Fibroblast of skin of scalp (primary cell): ENCODE measurements at places on chromosomes 3 and 15.
A peak's percentile ranks its signal among the peaks of the same experiment; 100 is the strongest.

DNA sequence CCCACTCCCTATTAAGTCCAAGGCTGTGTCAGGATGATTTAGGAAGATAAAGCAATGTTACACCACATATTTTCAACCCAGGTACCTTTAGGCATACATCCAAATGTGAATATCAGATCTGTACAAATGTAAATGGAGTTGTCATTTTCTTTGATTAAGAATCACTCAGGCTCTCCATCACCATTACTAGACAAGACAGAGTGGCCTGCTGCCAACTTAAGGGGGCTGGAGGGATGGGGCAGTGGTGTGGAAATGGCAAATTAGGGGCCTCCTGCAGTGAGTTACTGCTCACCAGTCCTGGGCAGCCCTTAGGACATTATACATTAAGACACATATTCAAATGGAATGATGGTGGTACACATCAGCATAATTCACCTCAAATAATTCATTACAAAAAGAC is 211.0 kb downstream of the TNIK start:
- DNase-seq: no peak

DNA sequence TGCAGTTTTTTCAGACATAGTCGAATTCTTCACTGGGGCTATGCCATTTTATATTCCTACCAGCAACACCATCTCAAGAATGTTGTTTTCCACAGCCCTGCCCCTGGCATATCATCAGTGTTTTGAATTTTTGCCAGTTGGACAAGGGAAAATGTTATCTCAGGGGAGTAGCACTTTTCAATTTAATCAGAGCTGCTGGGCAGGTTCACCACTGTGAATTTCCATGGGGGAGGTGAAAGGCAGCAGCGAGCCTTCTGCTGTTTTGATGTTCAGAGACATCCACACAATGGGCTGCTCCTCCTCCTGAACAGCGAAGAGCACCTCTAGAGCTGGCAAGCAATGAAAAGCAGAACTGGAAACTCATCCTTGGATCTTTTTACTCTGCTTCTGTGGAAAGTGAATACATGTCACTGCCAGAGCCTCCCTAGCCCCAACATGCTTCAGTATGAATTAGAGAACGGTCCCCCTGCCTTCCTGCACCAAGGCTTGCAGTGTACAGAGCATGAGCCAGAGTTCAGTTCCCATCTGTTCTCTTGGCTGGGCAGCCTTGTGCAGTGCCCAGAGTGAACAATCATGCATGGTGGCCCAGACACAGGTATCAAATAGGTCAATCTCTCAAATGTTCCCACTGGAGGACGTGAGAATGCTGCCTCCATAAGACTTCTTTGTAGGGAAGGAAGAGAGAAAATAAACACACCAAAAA is 56.1 kb upstream of the RAD18 start:
- DNase-seq: no peak

- DNase-seq: peak; percentile 84
Measured at GRCh38 chr3:111954228-111954990, 24.4 kb upstream of the ABHD10 start.

- DNase-seq: no peak
Measured at GRCh38 chr3:4340077-4340410, 36.9 kb downstream of the SETMAR start.

- DNase-seq: peak; percentile 45
Measured at GRCh38 chr3:107994956-107995715, 95.7 kb downstream of the CD47 start.

DNA sequence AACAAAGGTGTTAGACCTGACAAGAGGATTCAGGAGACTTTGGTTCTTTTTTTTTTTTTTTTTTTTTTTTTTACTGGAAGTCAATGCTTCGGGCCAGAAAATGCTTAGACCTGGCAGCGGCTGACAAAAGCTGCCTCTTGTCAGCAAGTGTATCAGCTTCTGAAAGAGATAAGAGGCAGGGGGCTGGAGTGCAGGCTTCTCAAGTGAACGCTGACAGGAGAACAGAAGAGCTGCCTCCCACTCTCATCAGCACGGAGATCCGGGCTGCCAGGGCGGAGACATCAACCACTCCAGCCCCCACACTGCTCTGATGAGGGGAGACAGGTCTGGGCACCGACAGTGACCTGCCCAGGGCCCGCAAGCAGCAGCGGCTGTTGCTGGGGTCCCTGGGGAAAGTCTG is 9.4 kb upstream of the SCN5A start:
- no peak for DNase-seq

- no peak for DNase-seq
Measured at GRCh38 chr3:104669083-104669482, 697.6 kb upstream of the ALCAM start.

DNA sequence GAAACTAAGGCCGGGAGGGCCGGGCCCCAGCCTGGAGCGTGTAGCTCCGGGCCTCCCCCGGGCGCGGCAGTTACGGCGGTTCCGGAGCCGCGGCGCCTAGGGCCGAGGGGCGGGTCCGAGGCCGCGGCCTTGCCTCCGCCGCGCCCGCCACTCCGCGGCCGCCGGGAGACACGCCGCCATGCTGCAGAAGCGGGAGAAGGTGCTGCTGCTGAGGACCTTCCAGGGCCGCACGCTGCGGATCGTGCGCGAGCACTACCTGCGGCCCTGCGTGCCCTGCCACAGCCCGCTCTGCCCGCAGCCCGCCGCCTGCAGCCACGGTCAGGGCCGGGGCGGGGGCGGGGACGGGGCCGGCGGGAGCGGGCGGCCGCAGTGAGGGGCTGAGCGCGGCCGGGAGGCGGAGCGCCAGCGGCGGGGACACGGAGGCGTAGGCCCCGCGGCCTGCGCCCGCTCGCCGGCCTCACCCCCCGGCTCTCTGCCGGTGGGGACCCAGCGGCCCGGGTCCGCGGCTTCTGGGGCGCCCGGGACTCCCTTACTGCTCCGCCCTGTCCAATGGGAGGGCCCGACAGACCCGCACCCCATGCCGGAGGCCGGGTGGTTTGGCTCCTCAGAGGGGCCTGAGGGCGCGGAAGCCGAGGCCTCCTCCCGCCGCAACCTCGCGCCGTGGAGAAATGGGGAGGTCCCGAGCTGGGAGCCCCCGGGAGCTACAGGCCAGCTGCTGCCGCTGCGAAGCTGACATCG is at the start of gene DIS3L:
Gene DIS3L, plus strand, starts transcription at position 150 of the 738 bp plus-strand sequence. Its CDS starts 29 bp downstream, at position 179.
- peak; percentile 50 for DNase-seq

- DNase-seq: no peak
Measured at GRCh38 chr3:156478891-156479290, 76.0 kb downstream of the SSR3 start.

DNA sequence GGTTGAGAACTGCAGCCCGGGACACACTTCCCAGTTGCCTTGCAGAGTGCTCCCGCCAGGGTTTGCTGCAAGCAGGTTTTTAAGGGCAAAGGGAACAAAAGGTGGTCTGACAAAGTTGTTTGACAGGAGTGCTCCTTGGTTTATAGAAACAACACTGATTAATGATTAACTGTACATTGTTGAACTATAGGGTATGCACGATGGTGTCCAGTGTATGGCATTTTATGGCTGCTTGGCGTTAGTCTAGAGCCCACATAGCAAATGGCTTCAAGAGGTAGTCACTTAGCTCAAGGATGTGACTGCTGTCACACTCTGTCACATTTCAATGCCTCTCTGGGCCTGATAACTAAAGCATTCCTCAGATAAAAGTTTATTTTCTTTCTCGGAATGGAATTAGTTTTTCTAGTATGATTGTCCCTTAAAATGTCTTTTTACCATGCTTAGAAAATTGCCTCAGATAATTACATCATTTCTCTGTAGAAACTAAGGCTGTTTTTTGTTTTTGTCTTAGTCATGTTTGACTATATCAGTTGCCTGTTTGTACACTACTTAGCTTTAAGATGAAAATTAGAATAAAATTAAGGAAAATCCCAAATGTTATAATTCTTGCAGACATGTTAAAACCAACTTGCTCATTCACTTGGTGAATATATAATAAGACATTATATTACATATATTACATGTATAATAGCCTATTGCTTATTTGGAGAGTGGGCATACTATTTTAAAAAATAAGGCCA is 61.3 kb upstream of the GATM start:
- DNase-seq: no peak

DNA sequence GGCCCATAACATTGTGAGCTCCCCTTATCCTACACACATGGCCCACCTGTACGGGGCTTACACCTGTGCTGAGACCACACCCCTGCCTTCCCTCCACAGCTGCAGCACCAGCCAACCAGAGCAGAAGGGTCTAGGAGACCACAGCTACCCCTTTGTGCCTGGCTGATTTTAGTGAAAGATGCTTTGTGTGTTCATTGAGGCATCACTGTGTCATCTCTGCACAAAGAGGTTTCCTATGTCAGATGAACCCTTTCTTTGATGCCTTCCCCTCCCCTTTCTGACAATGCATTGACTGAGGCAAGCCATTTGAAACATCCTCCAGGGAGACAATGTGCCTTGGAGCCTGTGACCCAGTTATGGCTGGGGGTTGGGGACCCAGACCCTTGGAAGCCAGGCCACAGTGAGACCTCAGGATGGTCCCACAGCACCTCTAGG is 54.9 kb upstream of the SLC7A14 start:
- DNase-seq: no peak

GRCh38 chr3:21195203-21195602 is 555.8 kb downstream of the ZNF385D start:
- no peak for DNase-seq

- DNase-seq: peak; percentile 56
Measured at GRCh38 chr3:107220538-107220937, 156.7 kb upstream of the CCDC54 start.

DNA sequence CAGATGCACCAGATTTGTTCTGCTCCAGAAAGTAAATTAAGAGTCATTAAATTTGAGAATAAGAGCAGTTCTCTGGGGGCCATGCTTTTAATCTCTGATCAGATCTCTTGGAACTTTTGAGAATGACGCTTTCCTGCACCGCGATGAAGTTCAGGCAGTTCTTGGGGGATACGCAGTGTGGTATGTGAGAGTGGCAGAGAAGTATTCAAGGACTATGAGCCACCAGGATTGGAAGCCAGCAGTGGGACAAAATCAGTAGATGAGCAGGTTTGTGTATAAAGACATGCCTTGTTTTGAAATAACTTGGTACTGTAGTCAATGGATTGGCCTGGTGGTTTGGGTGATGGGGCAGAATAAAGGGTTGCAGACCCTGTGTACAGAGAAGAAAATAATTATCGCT is 483.6 kb downstream of the ERC2 start:
- peak; percentile 29 for DNase-seq

GRCh38 chr15:41307679-41308078 is 24.7 kb downstream of the OIP5 start:
- DNase-seq: no peak

DNA sequence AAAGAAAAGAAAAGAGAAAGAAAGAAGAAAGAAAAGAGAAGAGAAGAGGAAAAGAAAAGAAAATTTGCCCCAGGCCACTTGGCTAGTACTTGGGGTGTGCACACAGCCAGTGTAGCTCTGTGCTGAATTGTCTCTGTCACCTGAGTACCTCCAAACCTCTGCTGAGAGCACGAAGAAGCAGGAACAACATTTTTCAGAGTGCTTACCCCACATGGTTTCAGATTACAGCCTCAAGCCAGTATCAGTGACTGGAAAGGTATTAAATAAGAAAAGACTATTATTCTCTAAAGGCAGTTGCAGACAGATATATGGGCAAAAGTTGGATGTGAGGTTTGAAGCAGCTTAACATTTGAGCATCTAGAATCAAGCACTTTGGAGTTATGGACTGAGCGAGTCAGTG is 113.3 kb upstream of the PHLDB2 start:
- DNase-seq: no peak

- no peak for DNase-seq
Measured at GRCh38 chr3:186852994-186853393, 10.5 kb downstream of the ADIPOQ start.

GRCh38 chr15:74293021-74293810 is 57.1 kb downstream of the CCDC33 start:
- DNase-seq: no peak

GRCh38 chr3:111714305-111714704 is 119.2 kb upstream of the ZBED2 start:
- DNase-seq: peak; percentile 70

GRCh38 chr3:17747890-17748247 is 5.4 kb upstream of the TBC1D5 start:
- no peak for DNase-seq

- DNase-seq: peak; percentile 77
Measured at GRCh38 chr3:126389112-126389793, 5.5 kb upstream of the CFAP100 start.

DNA sequence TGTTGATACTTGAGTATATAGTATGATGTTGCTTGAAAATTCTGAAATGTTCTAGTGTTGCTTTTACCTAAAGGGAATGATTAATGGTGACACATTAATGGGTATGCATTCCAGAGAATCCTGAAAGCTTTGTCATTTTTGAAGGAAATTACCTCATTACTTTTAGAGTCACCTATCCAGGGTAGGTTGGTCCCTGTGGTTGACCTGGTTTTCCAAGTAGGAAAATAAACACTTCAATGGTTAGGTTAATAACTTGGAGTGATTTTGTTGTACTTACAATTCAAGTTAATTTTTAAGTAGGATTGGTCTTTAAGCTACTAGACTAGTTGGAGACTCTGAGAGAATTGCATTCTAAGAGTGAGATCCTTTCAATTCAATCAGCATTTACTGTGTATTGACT is 31.0 kb downstream of the MITF start:
- peak; percentile 29 for DNase-seq

- no peak for DNase-seq
Measured at GRCh38 chr3:126266291-126266840, 86.0 kb upstream of the ALDH1L1 start.

DNA sequence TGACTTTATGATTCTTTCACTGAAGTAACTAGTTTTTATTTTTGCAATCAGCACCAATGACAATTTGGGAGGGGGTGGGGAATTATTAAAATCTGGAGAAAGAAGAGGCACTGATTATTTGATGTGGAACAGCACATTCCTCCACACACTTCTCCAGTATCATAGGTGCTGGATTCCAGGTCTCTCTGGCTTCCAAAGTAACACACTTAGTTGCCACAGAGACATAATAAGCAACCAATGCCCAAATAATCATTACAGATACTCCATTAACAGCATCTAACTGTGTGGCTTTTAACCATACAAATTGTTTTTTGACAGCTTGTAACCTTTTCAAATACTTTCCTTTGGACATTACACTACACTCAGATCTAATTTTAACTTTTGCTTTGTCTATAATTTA is 131.0 kb upstream of the CDIN1 start:
- DNase-seq: no peak

DNA sequence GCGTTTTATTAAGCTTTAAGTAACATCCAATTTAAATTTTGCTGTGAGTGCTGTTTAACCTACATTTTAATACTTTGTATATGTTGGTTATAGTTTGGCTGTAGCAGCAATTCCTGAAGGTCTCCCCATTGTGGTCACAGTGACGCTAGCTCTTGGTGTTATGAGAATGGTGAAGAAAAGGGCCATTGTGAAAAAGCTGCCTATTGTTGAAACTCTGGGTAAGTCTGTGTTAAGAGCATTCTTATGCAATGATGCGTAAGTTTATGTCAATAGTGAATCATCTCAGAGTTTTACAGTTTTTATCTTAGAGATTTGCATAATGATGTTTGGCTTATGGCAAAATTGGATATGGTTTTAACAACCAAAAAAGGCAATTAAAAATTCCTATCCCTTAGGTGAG is 62.7 kb downstream of the ASTE1 start:
- DNase-seq: peak; percentile 88

GRCh38 chr15:57703387-57703786 is 3.1 kb upstream of the POLR2M start:
- DNase-seq: no peak
